SW 1271 (cell line): ENCODE measurements at places on chromosomes 12 and 14.

DNA sequence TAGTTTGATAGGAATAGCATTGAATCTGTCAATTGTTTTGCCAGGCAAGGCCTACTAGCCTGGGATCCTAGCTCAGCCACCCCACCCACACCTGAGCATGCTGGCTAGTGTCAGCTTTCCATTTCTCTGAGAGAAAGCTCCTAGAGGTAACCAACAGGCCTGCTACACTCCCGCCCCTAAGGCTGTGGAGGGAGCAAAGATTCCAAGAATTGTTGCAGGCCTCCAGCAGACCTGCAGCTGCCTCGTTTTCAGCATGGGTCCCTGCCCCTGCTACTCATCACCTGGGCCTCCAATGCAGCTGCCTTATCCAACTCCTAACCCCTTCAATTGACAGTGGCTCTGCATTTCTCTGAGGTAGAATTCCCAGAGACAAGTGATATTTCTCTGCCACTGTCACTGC, 852.4 kb upstream of the MDGA2 start:
- DNase-seq: no peak

- DNase-seq: no peak
Observed at GRCh38 chr12:47107446-47107845, 27.7 kb upstream of the AMIGO2 start.

DNA sequence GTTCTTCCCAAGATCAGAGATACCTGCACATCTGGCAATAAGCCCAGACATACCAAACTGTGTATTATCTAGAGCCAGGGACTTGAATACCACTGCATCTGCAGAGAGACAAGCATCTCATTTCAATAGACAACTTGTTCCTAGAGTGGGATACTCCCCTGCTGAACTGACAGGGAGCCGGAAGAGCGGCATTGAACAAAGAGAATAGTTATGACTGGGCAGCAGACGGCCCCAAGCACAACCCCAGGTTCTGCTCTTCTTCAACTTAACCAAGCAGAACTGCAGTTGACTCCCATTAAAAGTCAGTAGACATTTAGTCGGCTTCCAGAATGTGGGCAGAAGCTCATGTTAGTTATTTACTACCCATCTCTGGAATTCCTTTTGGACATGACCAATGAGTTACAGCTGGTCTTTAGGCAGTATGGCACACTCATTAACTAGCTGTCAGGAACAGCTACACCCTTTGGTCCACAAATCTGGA, 112.9 kb downstream of the HMGA2 start:
- no peak for DNase-seq

DNA sequence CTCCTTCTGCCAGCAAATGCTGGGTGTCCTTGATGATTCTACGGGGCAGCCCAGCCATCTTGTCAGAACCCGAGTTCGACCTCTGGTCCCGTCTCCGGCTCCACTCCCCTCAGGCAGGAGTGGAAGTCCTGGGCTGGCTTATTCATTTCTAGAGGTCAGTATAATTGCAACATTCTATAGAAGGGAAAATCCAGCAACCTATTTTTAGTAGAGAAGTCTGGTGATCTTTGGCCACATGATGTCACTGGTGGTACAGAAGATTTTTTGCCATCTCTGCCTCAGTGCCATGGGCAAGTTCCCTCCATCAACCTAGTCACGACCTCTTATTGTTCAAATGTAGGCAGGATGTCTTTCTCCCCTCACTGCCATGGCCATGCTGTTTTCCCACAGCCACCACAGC, 22.4 kb downstream of the OR10G2 start:
- DNase-seq: no peak

GRCh38 chr12:131366261-131366871, 344.5 kb upstream of the SFSWAP start:
- no peak for DNase-seq

GRCh38 chr12:95908573-95908972, 33.8 kb downstream of the CCDC38 start:
- DNase-seq: no peak

- DNase-seq: no peak
Observed at GRCh38 chr12:112285600-112286401, 96.4 kb downstream of the HECTD4 start.

GRCh38 chr12:94941440-94941862, 62.0 kb downstream of the NDUFA12 start:
- DNase-seq: no peak
